T-helper 17 cell (primary cell): ENCODE measurements at places on chromosomes 4 and X. TPM values are rescaled to one million over a fixed set of nuclear protein-coding genes. Genes with fewer than 3 reads are reported as not detected.
A peak's percentile ranks its signal among the peaks of the same experiment; 100 is the strongest.

DNA sequence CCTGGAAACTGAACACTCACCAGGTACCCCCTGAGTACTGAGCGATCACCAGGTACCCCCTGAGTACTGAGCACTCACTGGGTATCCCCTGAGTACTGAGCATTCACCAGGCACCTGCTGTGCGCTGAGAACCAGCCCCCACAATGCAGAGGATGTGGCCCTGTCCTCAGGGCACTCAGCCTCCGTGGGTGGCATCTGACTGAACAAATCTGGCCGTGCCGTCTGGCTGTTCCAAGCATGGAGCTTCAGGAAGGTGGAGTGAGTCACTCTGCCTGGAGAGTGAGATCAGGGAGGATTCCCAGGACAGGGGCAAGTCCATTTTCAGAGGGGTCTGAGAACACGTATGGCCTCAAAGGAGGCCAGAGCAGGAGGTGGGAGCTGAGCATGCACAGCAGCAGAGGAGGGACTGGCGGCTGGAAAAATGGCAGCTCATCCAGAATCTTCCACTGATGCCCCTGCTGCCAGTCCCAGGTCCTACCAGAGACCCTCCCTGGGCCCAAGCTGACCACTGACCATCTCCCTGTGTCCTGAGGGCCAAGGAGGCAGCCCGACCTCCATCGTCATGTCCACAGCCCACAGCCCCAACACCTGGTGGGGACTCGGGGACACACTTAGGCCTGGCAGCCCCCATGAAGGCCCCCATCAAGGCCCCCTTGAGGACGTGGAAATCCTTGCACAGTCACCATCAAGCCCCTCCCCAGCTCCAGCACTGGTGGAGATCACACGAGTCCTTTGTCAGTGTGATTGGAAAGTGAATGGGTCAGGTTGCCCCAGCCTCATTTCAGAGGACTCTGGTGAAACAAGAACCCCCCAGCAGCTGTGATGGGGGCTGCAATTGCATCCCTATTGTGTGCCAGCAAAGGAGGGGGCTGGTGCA lies 94.1 kb downstream of the HMX1 start:
- no peak for DNase-seq

The HELT gene
- not detected for total RNA-seq

DNA sequence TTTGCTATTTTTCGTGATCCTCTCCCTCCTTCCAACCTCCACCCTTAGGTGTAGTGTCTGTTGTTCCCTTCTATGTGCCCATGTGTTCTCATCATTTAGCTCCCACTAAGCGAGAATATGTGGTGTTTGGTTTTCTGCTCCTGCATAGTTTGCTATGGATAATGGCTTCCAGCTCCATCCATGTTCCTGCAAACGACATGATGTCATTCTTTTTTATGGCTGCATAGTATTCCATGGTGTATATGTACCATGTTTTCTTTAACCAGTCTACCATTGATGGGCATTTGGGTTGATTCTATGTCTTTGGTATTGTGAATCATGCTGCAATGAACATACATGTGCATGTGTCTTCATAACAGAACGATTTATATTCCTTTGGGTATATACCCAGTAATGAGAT lies 102.7 kb downstream of the SEL1L3 start:
- DNase-seq: no peak

The GABRB1 gene
- not detected for total RNA-seq

The SLC9A7 gene
- total RNA-seq: 2.8 TPM

DNA sequence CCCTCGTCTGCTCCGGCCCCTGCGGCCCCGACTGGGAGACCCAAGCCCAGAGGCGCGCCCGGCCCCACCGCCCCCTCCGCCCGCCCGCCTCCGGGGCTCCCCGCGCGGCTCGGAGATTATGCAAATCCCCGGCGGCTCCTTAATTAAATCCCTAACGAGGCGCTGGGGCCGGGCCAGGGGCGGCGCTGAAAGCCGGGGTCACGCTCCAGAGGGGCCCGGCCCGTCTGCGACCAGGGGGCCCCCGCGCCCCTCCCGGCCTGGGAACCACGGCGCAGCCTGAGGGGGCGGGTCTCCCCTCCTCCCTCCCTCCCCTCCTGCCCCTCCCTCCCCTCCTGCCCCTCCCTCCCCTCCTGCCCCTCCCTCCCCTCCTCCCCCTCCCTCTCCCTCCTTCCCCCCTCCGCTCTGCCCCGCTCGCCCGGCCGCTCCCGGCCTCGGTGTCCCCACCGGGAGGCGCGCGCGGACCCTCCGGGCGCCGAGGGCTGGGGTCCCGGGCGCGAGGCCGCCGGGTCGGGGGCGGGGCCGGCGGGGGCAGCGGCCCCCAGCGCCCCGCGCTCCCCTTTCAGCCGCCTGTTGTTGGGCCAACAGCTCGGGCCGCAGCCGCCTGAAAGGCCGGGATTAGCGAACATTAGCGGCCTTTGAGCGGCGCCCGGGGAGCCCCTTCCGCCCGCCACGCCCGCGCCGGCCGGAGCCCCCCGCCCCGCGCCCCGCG lies 25.9 kb upstream of the FGFR3 start:
- DNase-seq: no peak

GRCh38 chr4:16226816-16227461 lies 668 bp upstream of the TAPT1 start:
- DNase-seq: peak; percentile 10

The TET2 gene
- total RNA-seq: 41.1 TPM

- no peak for DNase-seq
Observed at GRCh38 chr4:173182403-173182802, 13.8 kb downstream of the GALNT7 start.

DNA sequence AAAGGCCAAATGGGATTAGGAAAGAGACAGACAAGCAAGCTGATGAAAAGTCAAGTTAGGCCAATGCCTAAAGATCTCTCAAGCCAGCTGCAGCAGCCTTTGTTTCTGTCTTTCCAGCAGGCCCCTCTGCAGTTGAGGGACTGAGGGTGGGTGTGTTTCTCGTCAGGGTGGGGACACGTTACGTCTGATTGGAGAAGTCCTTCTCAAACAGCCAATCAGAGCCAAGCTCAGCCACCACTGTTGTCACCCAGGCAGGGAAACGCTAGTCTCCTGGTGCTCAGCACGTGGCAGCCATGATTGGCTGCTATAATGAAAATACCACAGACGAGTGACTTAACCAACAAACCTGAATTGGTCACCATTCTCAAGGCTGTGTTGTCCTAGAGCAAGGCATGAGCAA lies 177.1 kb upstream of the LCORL start:
- no peak for DNase-seq
